ENCODE measurements at places on chromosomes 3 and 15.

DNA sequence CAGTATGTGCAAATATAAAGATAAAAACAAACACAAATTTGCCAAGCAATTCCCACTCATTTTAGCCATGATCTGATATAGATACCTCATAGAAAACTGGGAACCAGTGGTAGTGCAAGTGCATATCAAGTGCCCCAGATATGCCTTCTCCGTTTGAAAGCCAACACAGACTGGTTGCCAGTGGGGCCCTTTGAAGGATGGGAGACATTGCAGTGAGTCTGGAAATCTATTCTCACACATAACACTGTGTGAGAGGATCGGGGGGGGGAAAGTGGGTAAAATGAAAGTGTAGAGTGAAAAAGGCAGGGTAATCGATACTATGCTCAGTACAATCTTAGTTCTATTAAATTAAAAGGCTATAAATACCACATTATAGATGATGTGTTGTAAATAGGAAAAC, 83.0 kb downstream of the CBLB start:
- no peaks in the 10 kb centered on the region for H3K27me3 ChIP-seq
- DNase-seq = no peak
- no peaks in the 10 kb centered on the region for H3K4me1 ChIP-seq
- H3K27ac ChIP-seq = no peak overlapping the region
- H3K36me3 ChIP-seq = no peaks in the 10 kb centered on the region

DNA sequence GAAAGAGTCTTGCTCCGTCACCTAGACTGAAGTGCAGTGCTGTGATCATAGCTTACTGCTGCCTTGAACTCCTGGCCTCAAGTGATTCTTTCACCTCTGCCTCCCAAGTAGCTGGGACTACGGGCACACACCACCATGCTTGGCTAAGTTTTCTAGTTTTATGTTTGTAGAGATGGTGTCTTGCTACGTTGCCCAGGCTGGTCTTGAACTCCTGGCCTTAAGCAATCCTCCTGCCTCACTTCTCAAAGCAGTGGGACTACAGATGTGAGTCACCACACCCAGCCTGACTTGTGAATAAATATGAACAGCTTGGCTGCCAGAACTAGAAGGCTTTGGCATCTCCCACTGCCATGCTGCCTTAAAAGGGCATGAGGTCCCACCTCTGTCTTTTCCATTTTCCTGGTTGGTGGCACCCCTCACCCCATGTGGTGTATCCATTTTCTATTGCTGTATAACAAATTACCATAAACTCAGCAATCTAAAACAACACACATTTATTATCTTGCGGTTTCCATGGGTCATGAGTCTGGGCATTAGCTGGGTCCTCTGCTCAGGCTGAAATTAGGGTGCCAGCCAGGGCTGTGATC, 44.3 kb downstream of the PTPRG start:
- H3K36me3 ChIP-seq = peaks cover 3% of the 10 kb centered on the region
- H3K4me3 ChIP-seq = no peak overlapping the region
- peaks cover 3% of the 10 kb centered on the region for H3K4me1 ChIP-seq
- H3K27me3 ChIP-seq = no peaks in the 10 kb centered on the region
- H3K27ac ChIP-seq = no peak overlapping the region

DNA sequence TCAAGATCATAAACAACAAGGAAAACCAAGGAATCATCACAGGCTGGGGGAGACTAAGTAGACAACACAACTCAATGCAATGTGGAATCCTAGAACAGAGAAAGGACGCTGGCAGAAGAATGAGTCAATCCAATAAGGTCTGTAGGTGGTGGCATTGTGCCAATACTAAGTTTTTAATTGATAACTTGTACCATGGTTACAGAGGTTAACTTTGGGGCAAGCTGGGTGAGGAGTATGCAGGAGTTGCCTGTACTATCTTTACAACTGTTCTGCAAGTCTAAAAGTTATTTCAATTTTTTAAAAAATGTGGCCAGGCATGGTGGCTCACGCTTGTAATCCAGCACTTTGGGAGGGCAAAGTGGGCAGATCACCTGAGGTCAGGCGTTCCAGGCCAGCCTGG, 46.2 kb downstream of the RORA start:
- no peaks in the 10 kb centered on the region for H3K36me3 ChIP-seq
- no peaks in the 10 kb centered on the region for H3K27me3 ChIP-seq
- H3K4me1 ChIP-seq = no peaks in the 10 kb centered on the region
- no peak overlapping the region for H3K27ac ChIP-seq
- H3K4me3 ChIP-seq = no peak overlapping the region

DNA sequence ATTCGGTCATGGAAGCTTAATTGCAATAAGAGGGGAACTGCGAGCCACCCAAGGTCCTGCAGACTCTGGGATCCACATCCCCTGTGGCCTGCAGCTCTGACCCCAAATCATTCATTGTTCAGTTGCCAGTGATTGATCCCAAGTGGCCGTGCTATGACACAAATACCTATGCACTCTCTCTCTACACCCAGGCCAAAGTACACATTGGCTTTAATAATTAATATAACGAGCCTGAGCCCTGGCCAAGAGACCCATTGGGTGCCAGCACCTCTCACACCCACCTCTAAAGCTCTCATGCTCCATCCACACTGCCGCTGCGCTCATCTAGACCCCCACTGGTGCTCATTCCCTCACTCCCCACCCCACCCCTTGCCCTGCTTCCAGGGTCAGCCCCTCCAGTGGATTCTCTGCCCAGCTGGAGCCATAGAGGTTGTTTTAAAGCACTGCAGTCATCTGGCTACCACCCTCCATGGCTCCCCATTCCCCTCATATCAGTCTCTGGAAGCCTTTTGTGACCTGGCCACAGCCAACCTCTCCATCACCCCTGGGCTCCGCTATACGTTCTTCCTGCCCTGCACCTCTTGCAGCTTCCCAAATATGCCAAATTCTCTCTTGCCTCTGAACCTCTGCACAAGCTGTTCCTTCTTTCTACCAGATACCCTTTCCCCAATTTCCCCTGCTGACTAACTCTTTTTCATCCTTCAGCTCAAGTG, 37.7 kb upstream of the SLC6A6 start:
- no peak for DNase-seq
- no peaks in the 10 kb centered on the region for H3K27me3 ChIP-seq
- no peaks in the 10 kb centered on the region for H3K4me1 ChIP-seq
- H3K4me3 ChIP-seq = no peak overlapping the region
- H3K27ac ChIP-seq = no peak overlapping the region

DNA sequence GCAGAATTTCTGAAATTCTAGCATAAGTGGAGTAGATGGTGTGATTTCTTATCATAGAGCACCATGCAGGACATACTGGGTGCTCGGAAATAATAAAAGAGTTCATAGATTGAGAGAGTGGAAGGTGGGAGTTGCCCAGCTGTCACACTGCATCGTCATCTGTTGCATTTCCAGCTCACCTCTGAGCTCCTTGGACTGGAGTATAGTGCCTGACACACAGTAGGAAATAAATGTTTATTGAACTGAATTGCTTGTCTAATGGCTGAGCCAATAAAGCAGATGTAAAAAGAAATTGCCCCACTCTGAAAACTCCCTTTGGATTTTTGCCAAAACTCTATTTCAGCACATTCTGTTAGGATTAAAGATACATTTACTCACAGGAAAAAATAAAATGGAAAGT, 108.9 kb upstream of the UBE2E1 start:
- no peaks in the 10 kb centered on the region for H3K36me3 ChIP-seq
- no peaks in the 10 kb centered on the region for H3K4me1 ChIP-seq
- H3K27ac ChIP-seq = no peak overlapping the region
- no peak overlapping the region for H3K4me3 ChIP-seq

DNA sequence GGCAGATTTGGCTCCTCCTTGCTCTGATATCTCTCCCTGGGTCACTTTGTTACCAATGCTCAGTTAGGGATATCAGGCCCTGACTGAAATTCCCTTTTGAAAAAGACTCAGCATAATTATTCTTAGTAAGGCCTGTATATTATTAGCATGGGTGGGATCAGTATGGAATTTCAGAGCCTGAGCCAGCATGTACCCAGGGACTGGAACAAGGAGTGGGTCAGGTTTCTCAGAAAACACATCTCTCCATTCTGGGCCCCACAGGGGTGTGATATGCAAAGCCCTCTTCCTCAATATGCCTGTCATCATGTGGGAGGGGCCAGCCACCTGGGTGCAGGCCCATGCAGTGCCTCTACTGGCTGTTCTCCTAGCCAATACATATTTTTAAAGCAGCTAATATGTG, 423.2 kb downstream of the EPHB1 start:
- H3K36me3 ChIP-seq = no peaks in the 10 kb centered on the region
- H3K4me1 ChIP-seq = peaks cover 5% of the 10 kb centered on the region
- H3K4me3 ChIP-seq = no peak overlapping the region
- no peaks in the 10 kb centered on the region for H3K27me3 ChIP-seq

DNA sequence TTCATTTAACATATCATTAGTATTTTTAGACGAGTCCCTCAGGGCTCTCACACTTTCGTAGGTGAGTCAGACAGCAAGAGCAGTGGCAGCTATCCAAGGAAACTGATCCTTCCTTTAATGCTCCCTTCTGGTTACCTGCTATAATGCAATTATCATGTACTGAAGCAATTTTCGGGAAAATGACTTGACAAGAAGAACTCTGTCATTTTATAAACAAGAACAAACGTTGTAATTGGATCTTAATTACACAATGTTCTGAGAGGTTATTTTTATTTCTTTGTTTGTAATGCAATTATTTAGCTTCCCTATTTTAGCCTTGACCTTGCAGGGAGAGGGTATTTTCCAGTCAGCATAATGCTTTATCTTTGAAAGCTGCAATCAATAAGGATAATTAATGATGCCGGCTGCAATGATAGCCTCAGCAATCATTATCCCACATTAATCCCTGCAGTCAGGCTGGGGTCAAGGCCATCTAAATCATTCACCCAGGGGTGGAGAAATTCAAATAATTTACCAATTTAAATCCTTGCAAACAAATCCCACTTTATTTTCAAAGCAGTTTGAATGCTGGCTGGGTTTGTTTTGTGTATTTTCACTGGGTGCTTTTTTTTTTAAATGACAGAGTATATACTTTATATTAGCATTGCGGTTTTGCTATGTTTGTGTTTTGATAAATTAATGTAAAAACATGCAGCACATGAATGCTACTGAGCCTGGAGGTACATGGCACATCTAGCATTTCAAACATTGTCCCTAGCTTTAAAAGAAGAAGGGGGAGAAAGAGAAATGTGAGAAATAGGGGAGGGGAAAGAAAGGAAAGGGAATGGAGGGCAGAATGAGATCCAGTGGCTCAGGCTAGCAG, 249.9 kb downstream of the SHOX2 start:
- DNase-seq = no peak
- H3K27ac ChIP-seq = no peak overlapping the region
- no peaks in the 10 kb centered on the region for H3K4me1 ChIP-seq
- H3K36me3 ChIP-seq = no peaks in the 10 kb centered on the region

DNA sequence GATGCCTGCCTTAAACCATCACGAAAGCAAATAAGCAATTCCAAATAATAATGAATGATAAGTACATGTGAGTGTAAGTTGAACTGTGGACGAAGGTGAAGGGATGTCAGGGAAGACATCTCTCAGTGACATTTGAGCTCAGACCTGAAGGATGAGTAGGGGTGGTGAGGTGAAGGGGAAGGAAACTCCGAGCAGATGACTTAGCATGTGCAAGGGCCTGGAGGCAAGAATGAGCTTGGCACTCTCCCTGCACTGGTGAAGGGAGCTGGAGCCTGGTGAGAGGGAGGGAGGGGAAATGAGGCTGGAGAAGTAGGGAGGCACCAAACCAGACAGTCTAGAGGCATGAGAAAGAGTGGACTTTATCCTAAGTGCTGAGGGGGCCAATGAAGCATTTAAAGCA, 84.3 kb downstream of the MTHFS start:
- H3K4me1 ChIP-seq = no peaks in the 10 kb centered on the region
- no peak overlapping the region for H3K4me3 ChIP-seq
- no peak for DNase-seq
- no peak overlapping the region for H3K27ac ChIP-seq

- no peak overlapping the region for H3K27ac ChIP-seq
- no peaks in the 10 kb centered on the region for H3K27me3 ChIP-seq
- DNase-seq = no peak
- no peaks in the 10 kb centered on the region for H3K36me3 ChIP-seq
- H3K4me1 ChIP-seq = no peaks in the 10 kb centered on the region
- H3K4me3 ChIP-seq = no peak overlapping the region
Observed at GRCh38 chr3:27521872-27522265, 37.7 kb upstream of the SLC4A7 start.

DNA sequence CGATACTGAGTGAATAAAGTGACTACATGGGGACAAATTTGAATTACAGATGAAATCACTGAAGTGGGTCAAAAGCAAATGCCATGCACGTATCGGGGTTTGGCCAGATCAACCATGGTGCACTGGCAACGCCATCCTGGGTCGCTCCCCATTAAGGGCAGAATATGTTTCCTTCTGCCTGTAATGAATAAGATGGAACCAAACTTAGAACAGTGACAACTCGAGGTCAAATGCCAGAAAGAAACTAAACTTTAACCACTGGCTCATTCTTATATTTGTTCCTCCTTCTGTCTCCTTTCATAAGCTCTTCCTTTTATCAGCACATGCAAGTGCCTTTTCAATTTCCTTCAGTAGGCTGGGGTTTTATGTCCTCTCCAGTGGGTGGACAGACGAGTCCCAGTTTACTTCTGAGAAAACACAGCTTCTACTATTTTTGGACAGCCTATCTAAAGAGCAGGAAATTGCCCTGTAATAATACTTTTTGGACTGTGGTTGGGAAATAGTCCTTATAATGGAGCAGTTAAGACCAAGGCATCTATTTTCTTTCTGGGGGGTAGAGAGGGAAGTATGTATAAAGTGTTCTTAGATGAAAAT, 61.4 kb downstream of the WHAMM start:
- H3K4me1 ChIP-seq = no peaks in the 10 kb centered on the region
- no peak overlapping the region for H3K27ac ChIP-seq
- H3K4me3 ChIP-seq = no peak overlapping the region
- no peaks in the 10 kb centered on the region for H3K36me3 ChIP-seq

DNA sequence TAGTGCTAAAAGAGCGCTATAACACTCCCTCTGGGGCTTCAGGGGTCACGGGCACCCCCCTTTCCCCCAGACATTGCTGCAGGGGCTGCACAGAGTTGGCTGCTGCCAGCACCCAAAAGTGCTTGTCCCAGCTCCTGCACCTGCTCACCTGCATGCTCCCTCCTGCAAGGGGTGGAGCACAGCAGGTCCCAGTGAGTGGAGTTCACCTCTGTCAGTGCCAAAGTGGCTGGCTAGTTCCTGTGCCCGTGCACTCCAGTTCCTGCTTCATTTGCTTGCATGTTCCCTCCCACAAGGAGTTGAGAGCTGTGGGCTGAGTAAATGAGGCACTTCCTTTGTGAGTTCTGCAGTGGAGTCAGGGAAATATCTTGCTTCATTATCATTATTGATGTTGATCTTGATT, 476.9 kb downstream of the SQOR start:
- DNase-seq = no peak
- H3K4me3 ChIP-seq = no peak overlapping the region
- H3K36me3 ChIP-seq = no peaks in the 10 kb centered on the region
- H3K27me3 ChIP-seq = no peaks in the 10 kb centered on the region
- H3K4me1 ChIP-seq = peaks cover 2% of the 10 kb centered on the region
